ENCODE measurements at places on chromosomes 12 and 14.

DNA sequence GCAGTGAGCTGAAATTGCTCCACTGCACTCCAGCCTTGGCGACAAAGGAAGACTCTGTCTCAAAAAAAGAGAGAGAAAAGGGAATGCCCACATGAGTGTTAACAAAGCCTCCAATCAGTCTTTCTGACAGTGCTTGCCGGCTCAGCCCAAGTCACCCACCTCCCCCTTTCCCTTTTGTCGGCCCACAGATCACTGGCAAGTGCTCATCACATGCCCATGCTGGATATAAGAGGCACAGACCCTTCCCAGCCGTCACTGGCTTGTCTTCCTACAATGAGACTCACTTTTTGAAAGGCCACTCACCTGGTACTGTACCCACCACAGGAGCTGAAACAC lies 70.8 kb downstream of the CCDC88C start:
- no peak for DNase-seq

DNA sequence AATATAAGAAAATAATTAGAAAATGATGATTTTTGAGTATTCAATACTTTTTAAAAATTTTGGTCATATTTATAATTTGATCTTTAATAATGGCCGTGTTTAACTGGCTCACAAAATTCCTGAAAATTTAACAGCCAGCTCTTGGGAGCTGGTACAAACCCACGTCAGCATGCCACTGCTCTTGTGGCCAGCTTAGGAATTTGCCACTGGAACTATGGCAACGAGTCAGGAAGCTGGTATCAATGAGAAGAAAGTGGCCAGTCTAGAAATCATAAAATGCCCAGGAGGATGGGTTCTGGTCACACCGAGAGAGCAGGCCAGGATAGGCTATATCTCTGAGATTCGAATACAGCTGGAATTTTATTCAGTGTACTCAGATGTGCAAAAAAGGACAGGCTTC lies 72.2 kb upstream of the PLEKHG3 start:
- no peak for DNase-seq

DNA sequence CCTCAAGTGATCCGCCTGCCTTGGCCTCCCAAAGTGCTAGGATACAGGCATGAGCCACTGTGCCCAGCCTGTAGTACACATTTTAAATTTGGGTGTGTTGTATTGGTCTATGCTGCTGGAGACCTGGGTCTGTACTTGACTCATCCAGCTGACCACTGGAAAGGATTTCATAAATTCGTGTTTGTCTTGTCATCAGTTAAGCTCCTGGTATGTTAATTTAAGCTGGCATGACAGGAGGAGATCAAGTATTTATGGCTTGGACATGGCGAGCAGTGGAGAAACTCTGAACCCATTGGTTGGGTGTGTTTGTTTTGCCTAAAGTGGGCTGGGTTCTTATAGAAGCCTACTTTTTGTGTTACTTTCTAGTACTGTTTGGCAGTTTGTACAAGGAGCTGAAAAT lies 24.2 kb downstream of the YY1 start:
- DNase-seq = no peak

DNA sequence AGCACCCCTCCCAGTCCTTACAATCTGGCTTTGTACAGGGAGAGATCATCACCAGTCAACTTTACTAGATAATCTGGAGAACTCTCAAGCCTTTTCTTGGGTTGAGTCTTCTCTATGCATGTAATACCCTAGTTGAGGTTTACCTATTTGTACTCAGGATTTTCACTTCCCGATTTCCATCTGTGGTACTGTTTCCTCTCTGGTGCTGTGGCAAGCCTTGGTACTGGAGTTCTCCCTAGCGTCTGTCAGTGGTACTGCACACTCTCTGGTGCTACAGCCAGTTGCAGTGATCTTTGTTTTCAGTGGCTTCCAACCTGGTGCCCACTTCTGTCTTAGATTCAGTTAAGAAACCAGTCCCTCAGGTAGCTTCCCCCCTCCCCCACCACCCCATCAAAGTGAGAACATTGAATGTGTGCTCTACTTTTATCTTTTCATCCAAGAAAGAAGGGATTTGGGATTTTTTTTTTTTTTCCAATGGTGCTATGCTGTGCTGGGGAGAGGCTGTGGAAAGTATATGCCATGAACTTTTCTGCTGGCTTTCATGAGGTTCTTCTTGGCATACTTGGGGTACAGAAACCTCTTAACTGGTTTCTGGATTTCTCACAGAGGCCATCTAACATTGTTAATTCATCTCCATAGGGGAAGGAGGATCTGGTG lies 69.4 kb upstream of the EVL start:
- peak; percentile 7 for DNase-seq

- DNase-seq = no peak
These were observed 30.9 kb downstream of the SLC2A3 start for GRCh38 chr12:7905071-7905470.

DNA sequence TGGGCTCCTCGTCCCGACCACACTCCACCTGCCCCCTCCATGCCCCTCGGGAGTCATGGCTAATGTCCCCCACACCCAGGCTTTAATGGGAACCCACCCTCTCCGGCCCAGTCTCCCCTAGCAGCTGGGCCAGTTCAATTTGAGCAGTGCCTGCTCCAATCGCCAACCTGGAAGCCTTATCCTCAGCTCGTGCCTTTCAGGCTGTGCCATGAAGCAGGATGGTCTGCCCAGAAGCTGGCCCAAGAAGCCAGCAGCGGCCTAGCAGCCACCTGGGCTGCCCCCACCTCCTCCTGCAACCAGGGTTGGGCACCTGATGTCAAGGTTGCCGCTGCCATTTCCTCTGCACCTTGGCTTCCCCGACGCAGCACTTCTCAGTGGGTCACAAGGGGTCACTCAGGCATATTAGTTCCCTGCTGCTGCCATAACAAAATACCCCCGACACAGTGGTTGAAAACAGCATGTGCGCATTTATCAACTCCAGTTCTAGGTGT lies 2.3 kb upstream of the CLBA1 start:
- DNase-seq = no peak

GRCh38 chr12:87849074-87849473 lies 180.1 kb downstream of the C12orf50 start:
- no peak for DNase-seq

- DNase-seq = no peak
These were observed 2.1 kb downstream of the KCNC2 start for GRCh38 chr12:75207338-75208083.

DNA sequence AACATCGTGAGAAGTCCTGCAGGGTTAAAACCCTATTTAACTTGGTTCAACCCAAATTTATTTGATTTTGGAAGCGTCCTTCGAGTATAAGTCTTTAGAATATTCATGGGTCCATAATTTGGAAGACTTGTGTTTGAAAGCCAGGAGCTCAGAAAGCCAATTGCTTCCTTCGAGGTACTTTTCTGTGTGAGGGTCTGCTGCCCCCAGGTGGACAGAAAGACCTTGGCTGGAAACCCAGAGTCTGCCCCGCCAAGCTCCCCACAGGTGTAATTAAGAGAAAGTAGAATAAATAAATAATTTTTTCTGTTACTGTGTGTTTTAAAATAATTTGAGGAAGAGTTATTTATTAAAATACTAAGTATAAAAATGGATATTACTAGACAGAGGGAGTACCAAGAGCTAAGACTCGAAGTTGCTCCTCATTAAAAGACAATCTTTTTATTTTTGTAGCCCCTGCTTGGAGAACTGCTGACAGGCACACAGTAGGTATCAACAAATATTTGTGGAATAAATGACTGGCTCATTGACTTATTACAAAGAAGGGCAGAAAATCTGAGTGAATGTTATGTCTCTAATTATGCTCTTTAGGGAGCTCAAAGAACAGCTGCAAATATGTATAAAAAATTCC lies 105.8 kb downstream of the PAH start:
- no peak for DNase-seq

GRCh38 chr14:53885136-53885640 lies 71.4 kb downstream of the BMP4 start:
- no peak for DNase-seq

DNA sequence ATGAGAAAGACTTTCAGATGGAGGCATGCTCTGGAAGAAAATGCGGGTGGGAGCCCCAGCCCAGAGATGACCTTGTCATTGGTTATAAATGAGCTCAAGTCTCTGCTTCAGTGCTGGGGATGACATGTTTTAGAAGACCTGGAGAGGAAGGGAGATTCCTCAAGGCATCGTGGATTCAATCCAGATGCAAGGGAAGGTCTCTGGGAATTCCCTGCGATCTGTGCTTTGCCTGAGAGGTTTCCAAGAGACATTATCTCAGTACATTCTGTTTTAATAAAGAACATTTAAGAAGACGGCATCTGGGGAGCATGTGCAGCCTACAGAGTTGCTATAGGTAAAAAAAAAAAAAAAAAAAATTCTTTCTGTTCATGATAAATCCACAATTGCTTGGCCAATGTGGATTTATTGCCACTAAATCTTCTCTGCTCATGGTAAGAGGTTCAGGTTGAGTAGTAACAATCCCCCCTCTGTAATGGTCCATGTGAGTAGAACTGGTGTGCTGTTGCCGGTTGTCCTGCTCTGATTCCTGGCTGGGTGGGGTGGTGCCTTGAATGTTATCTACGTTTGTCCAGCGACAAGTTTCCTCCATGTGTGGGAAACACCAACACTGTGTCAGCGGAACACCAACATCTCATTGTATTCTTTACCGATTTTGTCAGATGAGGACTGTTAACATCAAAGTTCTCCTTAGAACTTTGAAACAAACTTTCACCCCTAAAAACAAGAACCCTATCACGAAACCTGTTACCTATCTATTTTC lies 230.0 kb downstream of the MSRB3 start:
- no peak for DNase-seq

DNA sequence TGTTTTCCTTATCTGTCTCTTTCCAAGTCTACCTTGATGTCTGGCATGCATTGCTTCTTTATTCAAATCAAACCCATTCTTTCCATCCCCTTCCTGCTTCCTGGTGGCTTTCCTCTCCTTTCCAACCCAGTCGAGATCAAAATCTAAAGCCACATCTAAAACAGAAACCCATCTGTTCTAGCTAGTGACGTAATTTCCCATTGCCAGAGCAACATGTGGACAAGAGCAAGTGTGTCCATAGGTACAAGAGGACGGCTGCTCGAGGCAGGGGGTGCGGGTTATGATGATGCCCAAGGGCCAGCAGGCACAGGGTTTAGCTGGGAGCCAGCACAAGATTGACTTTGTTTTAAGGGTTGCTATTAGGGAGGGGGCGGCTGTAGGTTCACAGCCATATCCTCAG lies 7.0 kb downstream of the KRT80 start:
- no peak for DNase-seq

DNA sequence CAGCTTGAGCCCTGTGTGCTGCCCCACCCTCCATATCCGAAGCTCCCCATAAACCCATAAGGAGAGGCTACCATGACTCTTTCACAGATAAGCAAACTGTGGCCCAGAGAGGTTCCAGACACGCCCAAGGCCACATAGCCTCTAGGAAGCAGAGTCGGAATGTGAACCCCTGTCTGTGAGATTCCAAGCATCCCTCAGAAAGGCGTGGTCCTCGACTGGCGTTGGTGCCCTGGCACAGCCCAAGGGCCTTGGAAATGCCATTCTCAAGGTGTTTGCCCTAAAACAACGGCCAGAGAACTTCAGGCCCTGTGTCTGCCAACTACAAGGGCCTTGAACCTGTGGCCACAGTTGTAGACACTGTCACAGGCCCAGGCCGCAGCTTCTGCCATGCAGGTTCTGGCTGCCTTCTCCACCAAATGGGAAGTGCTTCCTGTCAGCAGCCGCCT lies 8.5 kb upstream of the DIO3 start:
- no peak for DNase-seq

DNA sequence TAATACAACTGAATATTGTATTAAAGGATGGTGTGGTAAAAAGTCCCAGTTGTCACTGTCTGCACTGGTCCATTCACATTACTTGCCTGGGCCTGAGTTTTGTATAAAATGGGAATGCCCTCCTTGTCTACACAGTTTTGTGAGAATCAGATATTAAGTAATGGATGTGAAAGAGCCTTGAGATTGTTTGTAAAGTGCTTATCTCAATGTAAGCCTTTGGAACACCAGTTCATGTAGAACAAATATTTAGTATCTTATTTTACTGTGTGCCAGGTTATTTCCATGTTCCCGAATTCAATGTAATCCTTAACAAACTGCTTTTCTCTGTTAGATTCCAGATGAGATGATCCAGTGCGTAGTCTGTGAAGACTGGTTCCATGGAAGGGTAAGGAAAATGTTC lies 7.5 kb downstream of the UBR7 start:
- DNase-seq = no peak

DNA sequence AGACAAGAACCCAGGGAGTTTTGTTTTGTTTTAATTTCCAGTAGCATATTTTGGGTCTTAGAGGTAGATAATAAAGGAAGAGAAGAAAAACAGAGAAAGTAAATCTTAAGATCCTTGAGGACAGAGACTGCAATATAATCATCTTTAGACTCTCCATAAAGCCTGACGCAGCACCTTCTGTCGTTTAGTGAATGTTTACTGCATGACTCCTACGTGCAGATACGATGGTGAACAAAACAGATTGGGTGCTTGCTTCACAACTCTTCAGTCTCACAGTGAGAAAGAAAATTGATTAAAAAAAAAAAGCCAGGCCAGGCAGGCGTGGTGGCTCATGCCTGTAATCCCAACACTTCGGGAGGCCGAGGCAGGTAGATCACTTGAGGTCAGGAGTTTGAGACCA lies 86.9 kb downstream of the STON2 start:
- DNase-seq = no peak

- no peak for DNase-seq
These were observed 52.1 kb downstream of the DAD1 start for GRCh38 chr14:22536853-22537338.

DNA sequence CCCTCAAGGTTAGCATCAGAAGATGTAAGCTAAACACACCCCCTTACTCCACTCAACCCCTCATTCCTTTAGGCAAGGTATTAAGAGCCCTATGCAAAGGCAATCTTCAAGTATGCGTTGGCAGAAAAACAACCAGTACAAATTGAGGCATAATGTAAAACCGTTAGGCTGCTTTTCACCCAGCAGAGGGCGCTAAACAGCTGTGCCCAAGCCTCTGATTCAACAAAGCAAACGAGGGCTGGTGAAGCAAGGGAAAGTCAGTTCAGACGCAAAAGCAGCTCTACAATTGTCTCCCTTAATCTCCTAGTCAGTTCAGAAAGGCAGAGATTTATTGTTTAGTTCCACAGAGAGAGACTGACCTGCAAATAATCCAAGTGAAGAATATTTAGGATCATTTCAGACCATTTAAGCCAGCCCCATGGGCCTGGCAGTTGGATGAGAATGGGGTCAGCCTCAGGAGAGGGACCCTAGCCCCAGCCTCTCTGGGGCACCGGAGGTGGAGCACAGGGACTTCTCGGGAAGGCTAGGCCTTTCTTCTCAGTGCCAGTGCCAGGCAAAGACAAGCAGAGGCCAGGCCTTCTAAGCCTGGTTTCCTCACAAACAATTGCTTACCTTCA lies 23.5 kb downstream of the DCAF5 start:
- DNase-seq = peak; percentile 52

- DNase-seq = no peak
These were observed 191.4 kb downstream of the KTN1 start for GRCh38 chr14:55771242-55771981.

- DNase-seq = no peak
These were observed 27.1 kb downstream of the ABCB9 start for GRCh38 chr12:122939125-122939524.

- DNase-seq = no peak
These were observed 121.9 kb downstream of the PDE3A start for GRCh38 chr12:20490213-20490612.

GRCh38 chr12:109524466-109525278 lies 47.2 kb downstream of the UBE3B start:
- no peak for DNase-seq

Data from KG1 (cell line).